Fibroblast of lung (primary cell): ENCODE measurements at places on chromosomes 3 and 15. TPM values are rescaled to one million over a fixed set of nuclear protein-coding genes. Genes with fewer than 3 reads are reported as not detected.

The ATP13A5 gene
- total RNA-seq: not detected in 2 replicates

The GABRG3 gene
- total RNA-seq: not detected in 2 replicates

- H3K4me1 ChIP-seq: peaks cover 8% of the 10 kb centered on the region
- DNase-seq: peak; percentile 81
- H3K27me3 ChIP-seq: no peaks in the 10 kb centered on the region
- no peaks in the 10 kb centered on the region for H3K36me3 ChIP-seq
- no peak overlapping the region for H3K27ac ChIP-seq
These were observed 82.3 kb downstream of the LRIG1 start for GRCh38 chr3:66418475-66418931.

GRCh38 chr3:28042095-28042635 is 199.3 kb upstream of the CMC1 start:
- no peak overlapping the region for H3K27ac ChIP-seq
- H3K36me3 ChIP-seq: no peaks in the 10 kb centered on the region
- no peaks in the 10 kb centered on the region for H3K27me3 ChIP-seq
- H3K4me3 ChIP-seq: no peak overlapping the region
- no peak for DNase-seq
- no peaks in the 10 kb centered on the region for H3K4me1 ChIP-seq

GRCh38 chr3:157091083-157091833 is 68.7 kb downstream of the CCNL1 start:
- peaks cover 19% of the 10 kb centered on the region for H3K4me1 ChIP-seq
- no peak overlapping the region for H3K27ac ChIP-seq
- no peak for DNase-seq
- H3K4me3 ChIP-seq: no peak overlapping the region
- H3K27me3 ChIP-seq: no peaks in the 10 kb centered on the region

DNA sequence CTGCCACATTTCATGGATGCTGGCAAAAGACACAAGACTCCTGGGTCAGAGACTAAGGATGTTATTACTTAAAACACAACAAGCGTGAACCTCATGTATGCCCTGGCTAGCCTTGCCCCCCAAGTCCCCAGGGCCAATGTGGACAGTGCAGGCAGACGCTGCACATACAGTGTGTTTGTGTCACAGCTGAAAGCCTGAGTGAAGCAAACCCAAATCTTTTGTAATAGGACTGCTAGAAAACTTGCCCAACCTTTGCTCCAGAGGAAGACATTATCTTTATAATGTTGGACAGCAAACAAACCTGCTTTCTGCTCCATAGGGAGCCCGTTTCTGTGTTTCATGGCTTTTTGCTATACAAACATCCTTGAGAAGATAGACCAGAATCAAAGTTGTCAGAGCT is 282.0 kb upstream of the RORA start:
- DNase-seq: no peak
- H3K4me3 ChIP-seq: no peak overlapping the region
- H3K36me3 ChIP-seq: no peaks in the 10 kb centered on the region
- H3K4me1 ChIP-seq: no peaks in the 10 kb centered on the region
- H3K27ac ChIP-seq: no peak overlapping the region
- H3K27me3 ChIP-seq: no peaks in the 10 kb centered on the region

GRCh38 chr3:176611703-176612102 is 585.6 kb downstream of the TBL1XR1 start:
- H3K4me1 ChIP-seq: no peaks in the 10 kb centered on the region
- no peak overlapping the region for H3K4me3 ChIP-seq
- H3K27ac ChIP-seq: no peak overlapping the region
- no peak for DNase-seq
- H3K36me3 ChIP-seq: no peaks in the 10 kb centered on the region

- no peak overlapping the region for H3K27ac ChIP-seq
- no peaks in the 10 kb centered on the region for H3K36me3 ChIP-seq
- H3K27me3 ChIP-seq: no peaks in the 10 kb centered on the region
- no peak for DNase-seq
These were observed 831.0 kb upstream of the ARPP21 start for GRCh38 chr3:34808287-34808686.

GRCh38 chr15:41990243-41990605 is 17.9 kb upstream of the EHD4 start:
- no peak overlapping the region for H3K4me3 ChIP-seq
- H3K36me3 ChIP-seq: no peaks in the 10 kb centered on the region
- DNase-seq: no peak
- no peak overlapping the region for H3K27ac ChIP-seq
- H3K4me1 ChIP-seq: no peaks in the 10 kb centered on the region
- peaks cover 3% of the 10 kb centered on the region for H3K27me3 ChIP-seq

GRCh38 chr3:180564676-180565075 is 37.3 kb upstream of the TTC14 start:
- no peaks in the 10 kb centered on the region for H3K36me3 ChIP-seq
- DNase-seq: no peak
- H3K27ac ChIP-seq: no peak overlapping the region

- DNase-seq: peak; percentile 86
- no peak overlapping the region for H3K27ac ChIP-seq
- no peaks in the 10 kb centered on the region for H3K4me1 ChIP-seq
- H3K4me3 ChIP-seq: no peak overlapping the region
- H3K36me3 ChIP-seq: no peaks in the 10 kb centered on the region
- H3K27me3 ChIP-seq: no peaks in the 10 kb centered on the region
These were observed 21.7 kb downstream of the SH3BP5 start for GRCh38 chr3:15310491-15311370.

- H3K4me3 ChIP-seq: no peak overlapping the region
- H3K36me3 ChIP-seq: no peaks in the 10 kb centered on the region
- H3K27ac ChIP-seq: no peak overlapping the region
- H3K27me3 ChIP-seq: no peaks in the 10 kb centered on the region
These were observed 11.7 kb downstream of the ISG20 start for GRCh38 chr15:88650556-88650955.

GRCh38 chr3:195120267-195120601 is 150.7 kb downstream of the XXYLT1 start:
- no peaks in the 10 kb centered on the region for H3K27me3 ChIP-seq
- peaks cover 2% of the 10 kb centered on the region for H3K36me3 ChIP-seq
- H3K4me1 ChIP-seq: peaks cover 4% of the 10 kb centered on the region
- no peak overlapping the region for H3K27ac ChIP-seq
- DNase-seq: no peak

DNA sequence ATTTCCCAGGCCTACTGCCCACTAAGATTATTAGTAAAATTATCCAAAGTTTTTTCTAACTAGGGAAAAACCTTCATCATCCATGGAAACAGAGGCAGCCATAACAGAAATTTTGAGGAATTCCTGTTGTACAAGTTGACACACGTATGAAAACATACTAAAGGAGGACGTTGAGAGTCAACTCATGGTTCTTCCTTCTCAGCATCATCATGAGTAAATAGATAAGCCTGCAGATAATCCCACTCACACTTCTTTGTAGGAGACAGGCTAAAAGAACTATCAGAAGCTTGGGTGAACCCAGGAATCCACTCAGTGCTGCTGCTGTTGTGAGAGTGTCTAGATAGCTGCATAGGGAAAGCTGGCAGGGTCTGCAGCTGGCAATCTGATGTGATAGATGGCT is 694.8 kb upstream of the NR2F2 start:
- H3K27me3 ChIP-seq: no peaks in the 10 kb centered on the region
- DNase-seq: no peak
- H3K4me3 ChIP-seq: no peak overlapping the region
- no peaks in the 10 kb centered on the region for H3K4me1 ChIP-seq
- no peaks in the 10 kb centered on the region for H3K36me3 ChIP-seq
- H3K27ac ChIP-seq: no peak overlapping the region

DNA sequence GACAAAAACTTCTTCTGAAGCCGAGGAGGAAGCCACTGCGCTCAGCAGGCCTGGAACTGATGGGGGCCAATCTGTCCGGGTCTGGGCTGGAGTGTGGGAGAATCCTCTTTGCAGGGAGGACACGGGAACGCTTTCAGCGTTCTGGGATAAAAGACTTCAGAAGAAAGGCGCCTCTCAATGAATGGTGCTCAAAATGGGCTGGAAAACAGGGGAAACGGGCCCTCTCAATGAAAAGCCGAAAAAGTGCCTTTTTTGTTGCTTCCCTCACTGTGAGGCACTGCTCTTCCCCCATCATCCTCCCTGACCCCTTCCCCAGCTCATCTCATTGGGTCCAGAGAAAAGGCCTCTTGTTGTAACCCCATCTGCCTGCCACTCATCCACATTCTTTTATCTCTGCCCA is 119.5 kb upstream of the LRIG1 start:
- no peaks in the 10 kb centered on the region for H3K36me3 ChIP-seq
- no peak overlapping the region for H3K27ac ChIP-seq
- peaks cover 2% of the 10 kb centered on the region for H3K4me1 ChIP-seq
- H3K27me3 ChIP-seq: no peaks in the 10 kb centered on the region
- DNase-seq: no peak
- no peak overlapping the region for H3K4me3 ChIP-seq

- no peaks in the 10 kb centered on the region for H3K27me3 ChIP-seq
- no peaks in the 10 kb centered on the region for H3K36me3 ChIP-seq
- H3K4me1 ChIP-seq: peaks cover 10% of the 10 kb centered on the region
- H3K27ac ChIP-seq: no peak overlapping the region
- H3K4me3 ChIP-seq: no peak overlapping the region
These were observed 108.4 kb downstream of the TMCO5A start for GRCh38 chr15:38042707-38043445.

DNA sequence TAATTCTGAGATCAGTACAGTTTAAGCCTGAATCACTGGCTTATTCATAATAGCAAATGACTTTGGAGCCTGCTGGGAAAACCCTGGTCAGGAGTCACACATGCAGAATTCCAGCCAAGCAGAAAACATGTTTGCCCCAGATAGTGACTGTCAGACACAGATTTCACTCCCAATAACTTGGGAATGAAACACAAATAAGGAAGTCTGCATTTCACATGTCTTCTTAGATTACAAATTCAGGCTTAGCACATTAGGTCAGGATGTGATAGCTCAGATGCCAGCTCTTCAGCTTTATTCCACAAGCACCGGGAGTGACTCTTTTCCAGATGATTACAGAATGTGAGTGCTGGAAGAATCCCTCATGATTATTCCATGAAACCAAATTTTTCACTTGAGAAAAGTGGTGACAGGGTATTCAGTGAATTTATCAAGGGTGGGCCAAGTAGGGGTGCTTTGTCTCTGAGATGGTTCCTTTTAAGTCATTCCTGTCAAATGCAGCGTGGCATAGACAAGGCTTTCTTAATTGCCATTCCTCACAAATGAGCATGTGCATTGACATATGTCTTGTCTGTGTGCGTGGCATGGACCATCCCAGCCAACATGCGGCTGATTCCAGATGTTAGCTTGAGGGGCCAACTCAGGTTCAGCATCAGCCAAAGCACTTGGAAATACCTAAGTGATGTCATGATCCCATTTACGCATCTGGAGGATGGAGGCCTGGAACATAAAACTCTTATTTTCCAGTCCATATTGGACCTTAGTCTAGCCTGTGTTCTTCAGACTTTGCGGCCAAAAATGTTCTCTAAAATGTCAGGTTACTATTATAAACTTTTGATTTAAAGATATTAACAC is 191.0 kb downstream of the EPHB1 start:
- H3K4me1 ChIP-seq: no peaks in the 10 kb centered on the region
- DNase-seq: no peak
- no peak overlapping the region for H3K4me3 ChIP-seq
- H3K27me3 ChIP-seq: no peaks in the 10 kb centered on the region

- no peaks in the 10 kb centered on the region for H3K27me3 ChIP-seq
- H3K27ac ChIP-seq: no peak overlapping the region
- no peak for DNase-seq
- no peaks in the 10 kb centered on the region for H3K36me3 ChIP-seq
- no peaks in the 10 kb centered on the region for H3K4me1 ChIP-seq
- H3K4me3 ChIP-seq: no peak overlapping the region
These were observed 276.2 kb upstream of the CTNNB1 start for GRCh38 chr3:40923143-40923542.

GRCh38 chr3:100160521-100160920 is 46.2 kb upstream of the FILIP1L start:
- no peak overlapping the region for H3K27ac ChIP-seq
- H3K4me1 ChIP-seq: peaks cover 13% of the 10 kb centered on the region
- H3K36me3 ChIP-seq: no peaks in the 10 kb centered on the region

- no peaks in the 10 kb centered on the region for H3K4me1 ChIP-seq
- no peak overlapping the region for H3K27ac ChIP-seq
- H3K36me3 ChIP-seq: no peaks in the 10 kb centered on the region
- H3K4me3 ChIP-seq: no peak overlapping the region
- H3K27me3 ChIP-seq: no peaks in the 10 kb centered on the region
These were observed 235.7 kb upstream of the THBS1 start for GRCh38 chr15:39345176-39345575.

- no peaks in the 10 kb centered on the region for H3K27me3 ChIP-seq
- no peak for DNase-seq
- no peak overlapping the region for H3K27ac ChIP-seq
- H3K36me3 ChIP-seq: no peaks in the 10 kb centered on the region
These were observed 158.6 kb upstream of the COL8A1 start for GRCh38 chr3:99479768-99480167.
